ENCODE measurements at places on chromosomes 12 and 14.

- DNase-seq, result no peak
Observed at GRCh38 chr12:32131666-32132065, 25.0 kb downstream of the BICD1 start.

DNA sequence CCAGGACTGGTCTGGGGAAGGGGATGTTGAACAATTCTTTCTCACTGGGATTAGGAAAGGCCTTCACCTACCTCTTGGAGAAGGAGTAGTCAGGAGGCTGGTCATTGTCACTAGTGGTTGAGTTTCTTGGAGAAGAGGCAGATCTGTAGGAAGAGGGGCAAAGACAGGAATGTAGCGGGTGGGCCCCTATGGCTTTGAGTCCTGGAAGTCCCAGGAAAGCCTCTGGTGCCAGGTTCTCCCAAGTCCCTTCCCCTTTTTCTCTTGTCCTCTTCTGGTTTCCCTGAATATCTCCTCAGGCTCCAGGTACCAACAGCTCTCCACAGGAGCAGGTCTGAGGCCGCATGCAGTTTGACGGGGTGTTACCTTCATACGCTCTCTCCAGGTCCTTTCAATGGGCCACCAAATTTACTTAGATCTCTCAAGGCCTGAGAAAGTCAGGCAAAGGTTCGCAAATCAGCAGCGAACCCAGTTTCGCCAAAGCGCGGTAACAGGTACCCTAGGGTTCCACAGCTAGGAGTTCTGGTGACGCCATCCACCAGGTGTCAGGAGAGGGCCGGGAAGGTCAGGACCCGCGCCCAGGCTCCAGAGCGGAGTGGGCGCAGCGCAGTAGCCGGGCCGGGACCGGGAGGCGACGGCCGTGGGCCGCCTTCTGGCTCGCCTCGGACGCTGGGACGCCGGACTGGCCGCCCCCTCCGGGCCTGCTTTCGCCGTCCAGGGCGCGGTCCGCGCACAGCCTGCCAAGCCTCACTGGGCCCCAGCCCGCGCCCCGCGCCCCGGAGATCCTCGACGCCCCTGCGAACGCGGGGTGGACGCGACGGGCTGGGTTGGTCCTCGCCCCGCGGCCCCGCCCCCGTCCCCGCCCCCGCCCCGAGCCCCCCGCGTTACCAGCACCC is 795 bp downstream of the SMAGP start:
- peak; percentile 30 for DNase-seq

DNA sequence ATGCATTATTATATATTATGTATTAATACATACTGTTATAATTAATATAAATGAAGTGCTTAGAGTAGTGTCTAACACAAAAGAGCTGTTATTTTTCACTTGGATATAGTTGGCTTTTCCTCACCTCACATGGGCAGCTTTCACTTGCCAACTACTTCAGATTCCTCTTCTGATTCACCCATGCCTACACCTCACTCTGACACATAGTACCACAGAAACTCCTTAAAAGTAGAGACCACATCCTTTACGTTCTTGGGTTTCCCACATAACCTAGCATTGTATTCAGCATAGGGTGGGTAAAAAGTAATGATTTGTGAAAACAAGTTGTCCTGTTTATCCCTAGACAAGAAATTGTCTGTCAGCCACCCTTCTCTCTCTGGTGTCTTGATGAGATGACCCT is 61.0 kb downstream of the DIO2 start:
- no peak for DNase-seq

DNA sequence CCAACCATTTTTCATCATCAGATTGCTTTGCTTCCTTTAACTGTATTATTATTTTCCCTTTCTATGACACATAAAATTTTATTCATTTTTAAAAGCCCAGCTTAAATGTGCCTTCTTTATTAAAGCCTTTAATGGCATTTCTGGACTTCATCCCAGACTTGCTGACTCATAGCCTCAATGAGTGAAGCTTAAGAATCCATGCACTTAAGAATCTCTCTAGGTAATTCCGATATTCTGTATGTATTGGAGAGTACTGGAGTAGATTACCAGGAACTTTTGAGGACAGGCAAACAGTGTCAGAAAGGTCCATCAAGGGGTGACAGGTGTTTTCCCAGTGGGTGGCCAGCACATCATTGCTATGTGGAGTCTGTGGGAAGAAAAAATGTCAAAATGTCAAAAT is 107.9 kb downstream of the PTPRQ start:
- no peak for DNase-seq

DNA sequence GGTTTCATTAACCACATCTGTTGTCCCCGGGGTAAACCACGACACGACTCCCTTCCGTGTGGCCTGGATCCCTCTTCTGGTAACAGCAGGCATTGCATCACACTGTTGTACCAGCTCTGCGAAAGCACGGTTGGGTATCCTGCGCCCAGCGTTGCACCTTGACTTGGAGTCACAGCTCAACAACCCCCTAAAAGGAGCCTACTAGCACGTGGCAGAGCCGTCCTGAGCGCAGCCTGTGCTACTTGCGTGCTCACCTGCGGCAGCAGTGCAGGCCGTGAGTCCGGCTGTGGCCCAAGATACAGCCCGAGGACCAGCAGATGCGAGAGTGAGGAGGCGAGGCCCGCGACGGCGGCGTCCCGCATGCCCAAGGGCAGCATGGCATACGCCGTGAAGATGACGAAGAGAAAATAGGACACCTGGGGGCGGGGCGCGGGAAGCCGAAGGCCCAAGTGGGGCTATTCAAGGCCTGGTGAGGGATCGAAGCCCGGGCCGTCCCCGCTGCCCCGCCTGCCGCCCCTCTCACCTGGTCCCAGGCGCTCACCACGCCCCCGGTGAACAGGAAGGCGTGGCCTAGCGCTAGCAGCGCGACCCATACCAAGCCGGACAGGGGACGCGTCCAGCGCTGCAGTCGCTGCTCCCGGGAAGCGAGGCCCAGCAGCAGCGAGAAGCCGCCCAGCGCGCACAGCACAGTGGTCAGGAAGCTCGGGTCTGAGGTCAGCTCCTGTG is 2.4 kb downstream of the ADCY4 start:
- DNase-seq, result peak; percentile 64

GRCh38 chr12:120474616-120474960 is 5.0 kb upstream of the SRSF9 start:
- DNase-seq, result no peak

- no peak for DNase-seq
Observed at GRCh38 chr12:110287986-110288385, 6.9 kb downstream of the ATP2A2 start.

GRCh38 chr14:103110681-103111231 is 12.5 kb upstream of the TNFAIP2 start:
- no peak for DNase-seq

GRCh38 chr12:92939116-92939515 is 10.0 kb upstream of the EEA1 start:
- no peak for DNase-seq

GRCh38 chr14:54549862-54550261 is 17.1 kb upstream of the SAMD4A start:
- DNase-seq, result no peak

DNA sequence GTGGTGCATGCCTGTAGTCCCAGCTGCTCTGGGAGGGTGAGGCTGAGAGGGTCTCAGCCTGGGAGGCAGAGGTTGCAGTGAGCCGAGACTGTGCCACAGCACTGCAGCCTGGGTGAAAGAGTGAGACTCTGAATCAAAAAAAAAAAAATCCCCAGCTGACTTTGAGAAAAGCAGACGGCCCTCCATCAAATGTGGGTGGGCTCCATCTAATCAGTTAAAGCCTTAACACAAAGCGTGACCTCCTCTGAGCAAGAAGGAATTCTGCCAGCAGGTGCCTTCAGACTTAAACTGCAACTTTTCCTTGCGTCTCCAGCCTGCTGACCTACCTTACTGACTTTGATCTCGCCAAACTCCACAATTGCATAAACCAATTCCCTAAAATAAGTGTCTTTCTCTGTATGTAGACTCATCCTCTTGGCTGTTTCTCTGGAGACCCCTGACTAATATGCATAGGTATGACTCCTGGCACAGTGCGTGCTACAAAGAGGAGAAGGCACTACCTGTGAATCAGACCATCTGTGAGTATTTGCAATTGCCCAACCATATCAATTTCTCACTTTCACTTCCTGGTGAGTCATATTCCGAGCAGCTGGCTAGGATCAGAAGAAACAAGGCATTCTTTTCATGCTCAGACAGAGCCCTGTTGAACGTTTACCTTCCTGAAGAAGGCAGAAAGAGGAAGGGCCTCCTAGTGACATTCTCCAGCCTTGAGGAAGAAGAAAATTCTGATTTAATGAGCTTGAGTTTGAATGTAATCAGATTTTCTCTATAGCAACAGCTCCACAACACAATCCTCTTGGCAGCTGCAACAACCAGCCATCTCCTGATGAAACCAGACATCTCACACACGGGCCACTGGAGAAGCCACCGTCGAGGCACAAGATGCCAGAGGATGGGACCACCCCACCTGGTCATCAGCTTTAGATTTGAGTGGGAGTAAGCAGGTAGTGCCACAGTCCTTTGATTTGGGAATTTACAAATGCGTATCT is 54.3 kb downstream of the CLMN start:
- no peak for DNase-seq

DNA sequence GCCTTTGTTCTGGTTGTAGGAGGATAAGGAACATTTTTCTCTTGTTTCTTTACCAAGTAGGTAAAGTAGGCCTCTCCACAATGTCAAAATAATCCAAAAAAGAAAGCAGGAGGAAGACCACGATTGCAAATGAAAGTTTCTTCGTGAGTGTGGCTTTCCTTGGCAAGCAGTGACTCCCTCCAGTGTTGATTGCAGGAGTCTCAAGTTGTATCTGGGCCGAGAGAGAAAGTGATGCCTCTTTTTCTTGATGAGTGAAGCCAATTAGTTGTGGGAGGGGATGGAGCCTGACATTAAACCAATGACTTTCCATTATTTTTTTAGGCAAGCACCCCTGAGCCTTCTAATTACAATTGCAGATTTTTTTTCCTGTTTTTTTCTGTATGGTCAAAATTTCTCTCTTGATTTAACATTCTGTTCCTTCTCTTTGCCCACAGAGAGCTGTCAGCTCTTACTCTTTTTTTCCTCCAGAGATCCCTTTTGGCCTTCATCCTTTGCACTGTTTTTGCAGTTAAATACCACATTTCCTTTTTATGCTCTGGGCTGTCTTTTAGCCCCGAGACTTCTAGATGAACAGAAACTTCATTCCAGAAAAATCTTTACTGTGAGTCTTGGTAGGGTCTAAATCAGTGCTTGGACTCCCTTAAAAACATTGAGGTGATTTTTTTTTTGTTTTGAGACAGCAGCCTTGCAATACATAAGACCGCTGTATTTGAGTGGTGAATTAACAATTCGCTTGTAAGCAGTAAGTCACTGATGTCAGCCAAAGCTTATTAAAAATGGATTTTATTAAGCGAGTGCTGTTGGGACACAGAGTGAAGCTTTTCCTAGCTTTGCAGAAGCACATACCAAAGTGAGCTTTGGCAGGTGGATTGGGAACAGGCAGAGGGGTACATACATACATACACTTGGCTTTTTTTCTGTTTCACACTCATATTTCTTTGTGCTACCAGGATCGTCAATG is 15.8 kb downstream of the FBXW8 start:
- DNase-seq, result no peak

- no peak for DNase-seq
Observed at GRCh38 chr12:45268672-45269411, 52.9 kb downstream of the ANO6 start.

GRCh38 chr12:94872007-94872653 is 131.4 kb downstream of the NDUFA12 start:
- no peak for DNase-seq

- no peak for DNase-seq
Observed at GRCh38 chr12:57025196-57025595, 8.9 kb upstream of the TAC3 start.

DNA sequence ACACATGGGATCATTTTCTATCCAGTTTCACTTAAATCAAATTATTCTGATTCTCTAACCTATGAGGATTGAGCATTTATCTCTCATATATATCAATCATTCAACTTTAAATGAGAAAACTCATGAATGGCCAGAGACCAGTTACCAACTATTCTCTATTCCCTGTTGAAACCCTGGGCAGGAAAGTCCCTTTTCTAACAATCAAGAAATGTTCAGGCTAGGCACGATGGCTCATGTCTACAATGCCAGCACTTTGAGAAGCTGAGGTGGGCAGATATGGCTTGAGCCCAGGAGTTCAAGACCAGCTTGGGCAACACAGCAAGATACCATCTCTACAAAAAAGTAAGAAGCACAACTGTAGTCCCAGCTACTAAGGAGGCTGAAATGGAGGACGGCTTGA is 18.0 kb downstream of the FMNL3 start:
- DNase-seq, result no peak

DNA sequence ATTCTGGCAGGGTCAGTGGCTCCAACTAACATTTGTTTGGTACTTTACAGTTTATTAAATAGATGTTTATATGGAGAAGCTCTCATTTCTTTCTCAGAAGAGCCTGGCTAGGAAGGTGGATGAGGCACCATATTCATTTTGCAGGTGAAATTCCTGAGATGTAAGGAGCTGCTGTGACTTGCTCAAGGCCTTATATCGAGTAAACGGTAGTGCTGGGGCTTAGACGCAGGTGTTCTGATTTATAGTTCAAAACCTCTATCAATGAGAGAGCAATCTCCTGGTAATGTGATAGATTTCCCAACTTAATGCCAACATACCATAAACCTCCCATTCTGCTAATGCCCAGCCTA is 42.3 kb downstream of the DAD1 start:
- no peak for DNase-seq

- DNase-seq, result no peak
Observed at GRCh38 chr12:7102582-7102981, 6.4 kb downstream of the C1RL start.

- no peak for DNase-seq
Observed at GRCh38 chr14:92500491-92500941, 13.1 kb upstream of the RIN3 start.

DNA sequence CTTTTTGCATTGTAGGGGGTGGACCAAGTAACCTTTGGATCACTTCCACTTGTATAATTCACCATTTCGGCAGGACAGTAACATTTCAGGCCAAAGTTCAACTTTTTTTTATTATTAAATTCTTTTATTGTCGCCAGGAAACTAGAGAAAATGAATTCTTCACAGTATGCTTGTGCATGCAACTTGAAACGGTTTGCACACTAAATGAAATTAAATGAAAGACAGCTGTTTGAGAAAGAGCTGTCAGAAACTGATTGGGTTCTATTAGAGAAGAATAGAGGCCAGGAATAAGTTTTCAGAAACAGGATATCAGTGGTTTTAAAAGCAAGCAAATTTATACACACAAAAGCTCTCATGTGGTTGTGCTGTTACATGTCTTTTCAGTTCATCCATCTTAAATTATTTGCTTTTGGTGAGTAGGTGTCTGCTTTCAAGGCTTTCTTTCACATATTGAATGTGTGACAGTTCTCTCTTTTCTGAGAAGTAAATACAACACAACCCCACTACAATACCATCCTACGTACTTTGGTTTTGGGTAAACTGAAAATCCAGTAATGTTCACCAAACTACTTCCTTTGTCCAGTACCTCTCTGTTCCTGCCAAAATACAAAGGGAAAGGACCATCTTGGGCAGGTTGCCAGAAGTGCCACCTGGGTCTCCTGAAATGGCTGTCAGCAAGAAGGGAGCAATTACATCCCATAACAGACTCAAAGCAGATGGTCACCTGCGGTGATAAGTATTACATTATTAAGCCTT is 291.7 kb downstream of the RAD51B start:
- DNase-seq, result no peak

DNA sequence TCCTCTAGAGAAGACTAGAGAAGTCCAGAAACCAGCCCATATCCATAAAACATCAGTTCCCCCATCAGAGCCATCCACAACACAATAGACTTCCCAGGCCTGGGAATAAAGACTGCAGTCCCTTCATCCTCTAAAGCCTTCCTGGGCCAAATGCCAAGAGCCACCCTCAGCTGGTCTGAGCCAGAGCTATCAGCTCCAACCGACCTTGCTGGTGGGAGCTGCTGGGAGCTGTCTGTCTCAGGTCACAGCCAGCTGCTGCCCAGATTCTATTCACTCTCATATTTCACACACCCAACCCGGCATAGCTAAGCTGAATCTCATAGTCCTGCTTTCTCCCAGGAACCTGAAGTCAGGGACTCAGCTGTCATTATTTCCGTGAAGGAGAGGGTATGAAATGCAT is 10.9 kb upstream of the TFCP2 start:
- no peak for DNase-seq

Measured in stimulated activated CD8-positive, alpha-beta memory T cell treated with anti-CD3 and anti-CD28 coated beads, Interleukin-2, amount 100 ng/mL, for 48 hours (primary cell).